ENCODE measurements at places on chromosomes 1 and 21.

DNA sequence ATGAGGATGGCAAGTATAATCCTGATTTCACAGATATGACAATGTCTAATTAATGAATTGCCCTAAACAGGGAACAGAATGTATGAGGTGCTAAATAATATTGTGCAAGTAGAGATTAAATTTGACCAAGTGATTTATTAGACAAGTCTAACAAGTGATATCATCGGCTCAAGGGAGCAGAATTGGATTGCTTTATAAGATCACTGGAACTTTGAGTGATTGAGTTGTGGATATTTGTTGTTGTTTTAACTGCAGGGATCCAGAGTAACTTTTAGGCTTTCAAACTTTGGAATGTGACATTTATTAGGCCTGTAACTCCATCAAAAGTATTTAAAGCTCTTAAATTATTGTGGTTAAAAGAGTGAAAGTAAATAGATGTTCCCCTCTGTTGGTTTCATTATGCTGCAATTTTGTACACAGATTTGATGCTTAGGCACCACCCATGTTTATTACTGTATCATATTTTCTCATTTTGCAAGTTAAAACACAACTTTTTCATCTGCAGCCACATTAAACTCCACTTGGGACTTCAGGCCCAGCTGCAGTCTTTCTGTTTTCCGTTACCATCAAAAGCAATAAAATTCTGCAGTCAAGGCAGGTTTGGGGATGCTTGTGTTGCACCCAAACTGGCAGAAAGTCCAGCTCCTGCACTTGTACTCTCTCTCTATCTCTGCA lies 206.6 kb downstream of the HLX start:
- DNase-seq = no peak

DNA sequence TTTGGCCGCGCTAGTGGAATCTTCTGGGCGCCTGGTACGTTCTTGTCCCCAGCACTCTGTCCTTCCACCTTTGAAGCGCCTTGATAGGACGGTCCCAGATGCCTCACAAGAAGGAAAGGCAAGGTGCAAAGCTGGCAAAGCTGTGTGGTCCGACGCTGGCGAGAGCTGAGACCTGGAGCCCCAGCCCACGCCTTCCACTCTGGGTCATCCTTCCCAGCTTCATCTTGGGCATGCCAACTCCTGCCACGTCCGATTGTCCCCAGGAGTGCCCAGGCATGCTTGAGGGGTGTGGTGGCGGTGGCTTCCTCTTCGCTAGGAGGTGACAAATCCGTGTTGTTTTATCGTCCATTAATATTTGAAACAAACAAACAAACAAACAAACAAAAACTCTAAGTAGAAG lies 123.9 kb upstream of the DPYD start:
- no peak for DNase-seq

GRCh38 chr1:43274125-43274803 lies 4.5 kb downstream of the TMEM125 start:
- DNase-seq = peak; percentile 59

DNA sequence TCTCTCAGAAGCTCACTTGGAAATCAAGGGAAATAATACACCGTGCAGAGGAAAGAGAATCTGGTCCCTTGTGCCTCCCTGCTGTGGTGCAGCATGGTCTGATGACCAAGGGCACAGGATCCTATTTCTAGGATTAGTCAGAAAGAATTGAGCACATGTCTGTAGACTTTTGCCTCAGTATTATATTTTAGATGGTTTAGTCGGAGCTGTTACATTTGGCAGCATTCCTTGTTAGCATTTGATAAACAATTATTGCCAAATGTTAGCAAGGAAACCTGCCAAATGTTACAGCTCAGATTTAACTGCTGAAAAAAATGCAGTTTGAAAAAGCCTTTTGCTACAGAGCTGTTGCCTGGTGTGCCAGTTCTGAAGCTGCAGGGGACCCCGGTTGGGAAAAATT lies 183.5 kb upstream of the DPYD start:
- DNase-seq = no peak

- no peak for DNase-seq
Observed at GRCh38 chr21:28256420-28256831, 736.3 kb downstream of the LTN1 start.

DNA sequence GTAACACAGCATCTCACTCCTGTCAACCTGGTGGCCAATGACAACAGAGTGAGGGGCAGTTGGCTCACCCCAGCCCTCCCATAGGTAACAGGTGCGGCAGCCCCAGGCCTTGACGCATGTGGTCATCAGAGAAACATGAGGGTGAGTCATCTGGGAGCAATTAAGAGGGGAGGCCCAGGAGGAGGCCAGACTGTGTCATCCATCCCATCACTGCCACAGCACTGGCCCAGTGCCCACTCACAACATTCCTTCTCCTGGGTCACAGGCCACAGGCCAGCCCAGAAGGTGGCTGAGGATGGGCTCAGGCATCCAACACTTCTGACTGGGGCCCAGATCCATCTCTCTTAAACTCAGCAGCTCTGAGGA lies 17.1 kb downstream of the TEX35 start:
- DNase-seq = peak; percentile 93

DNA sequence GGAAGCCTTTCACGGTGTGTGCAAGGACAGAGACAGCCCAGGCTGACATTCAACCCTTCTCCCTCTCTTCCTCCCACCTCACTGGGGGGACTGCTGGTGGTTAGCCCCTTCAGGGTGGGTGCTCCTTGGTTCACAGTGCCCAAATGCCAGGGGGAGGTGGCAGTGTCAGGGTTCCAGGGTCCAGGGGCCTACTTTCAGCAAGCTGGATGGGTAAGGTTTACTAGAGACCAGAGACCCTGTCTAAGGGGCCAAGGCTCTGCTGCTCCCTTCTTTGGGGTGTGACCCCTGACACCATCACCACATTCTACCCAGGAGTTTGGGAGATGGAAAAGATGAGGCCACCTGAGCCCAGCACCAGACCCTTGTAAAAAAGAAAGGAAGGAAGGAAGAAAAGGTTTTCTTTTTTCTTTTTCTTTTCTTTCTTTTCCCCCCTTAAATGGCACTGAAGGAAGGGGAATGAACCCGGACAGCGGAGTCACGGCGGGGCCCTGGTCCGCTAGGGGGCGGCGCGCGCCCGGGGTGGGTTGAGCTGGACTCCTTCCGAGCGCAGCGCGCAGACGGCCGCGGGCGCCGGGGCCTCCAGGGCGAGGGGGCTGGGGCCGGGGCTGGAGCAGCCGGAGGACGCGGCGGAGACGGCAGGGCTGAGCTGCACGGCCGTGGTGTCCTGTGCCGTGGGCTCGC lies 18.8 kb downstream of the KNCN start:
- no peak for DNase-seq

DNA sequence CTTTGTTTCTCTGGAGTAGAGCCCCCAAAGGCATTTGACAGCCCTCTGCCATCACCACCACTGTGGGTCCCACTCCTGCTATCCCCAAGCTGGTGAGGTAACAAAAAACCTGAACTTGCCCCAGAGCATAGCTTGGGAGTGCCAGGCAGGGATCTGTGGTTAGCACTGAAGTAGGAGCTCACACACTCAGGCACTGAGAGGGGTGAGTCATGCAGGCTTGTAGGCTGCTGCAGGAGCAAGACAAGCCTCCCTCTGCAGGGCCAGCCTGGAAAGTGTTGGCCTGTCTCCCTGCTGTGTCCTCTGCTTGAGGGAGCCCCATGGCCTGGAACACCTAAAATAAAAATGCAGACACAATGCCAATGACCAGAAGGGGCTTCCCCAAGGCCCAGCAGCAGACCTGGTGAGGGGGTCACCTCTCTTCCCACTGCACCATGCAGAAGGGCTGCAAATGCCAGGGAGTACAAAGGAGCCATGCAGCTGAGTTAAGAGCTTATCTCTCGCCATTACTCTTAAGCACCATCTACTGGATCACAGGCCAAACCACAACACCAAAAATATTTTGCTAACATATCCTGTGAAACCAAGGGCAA lies 108.9 kb upstream of the POGK start:
- DNase-seq = peak; percentile 15
